ENCODE measurements at places on chromosomes 3 and 15. TPM values are rescaled to one million over a fixed set of nuclear protein-coding genes. Genes with fewer than 3 reads are reported as not detected.

KNG1 gene
- total RNA-seq = not detected

GRCh38 chr3:52845157-52845556 is 10.3 kb upstream of the MUSTN1 start:
- H3K4me3 ChIP-seq = peak overlapping the region; percentile 40
- peak; percentile 36 for DNase-seq
- H3K27ac ChIP-seq = peak overlapping the region; percentile 96
- peaks cover 34% of the 10 kb centered on the region for H3K36me3 ChIP-seq
- H3K27me3 ChIP-seq = no peaks in the 10 kb centered on the region

DNA sequence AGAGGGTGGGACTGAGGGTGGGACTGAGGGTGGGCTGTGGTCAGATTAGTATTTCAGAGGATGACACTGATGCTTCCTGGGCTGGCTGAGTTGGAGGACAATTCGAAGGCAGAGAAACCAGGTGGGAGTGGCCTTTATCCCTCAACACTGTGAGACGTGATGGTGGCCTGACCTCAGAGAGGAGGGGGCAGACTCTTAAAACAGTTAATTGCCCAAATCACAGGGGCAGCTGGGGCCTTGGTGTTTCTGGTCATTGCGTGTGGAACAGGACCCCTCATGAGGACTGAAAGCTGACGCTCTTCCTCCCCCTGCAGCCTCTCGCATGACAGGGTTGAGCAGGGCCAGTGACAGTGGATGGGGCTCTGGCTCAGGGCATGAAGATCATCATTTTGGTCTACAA is 18.7 kb downstream of the DNASE1L3 start:
- H3K27ac ChIP-seq = no peak overlapping the region
- H3K4me3 ChIP-seq = no peak overlapping the region
- DNase-seq = no peak

GRK7 gene
- not detected for total RNA-seq

DNA sequence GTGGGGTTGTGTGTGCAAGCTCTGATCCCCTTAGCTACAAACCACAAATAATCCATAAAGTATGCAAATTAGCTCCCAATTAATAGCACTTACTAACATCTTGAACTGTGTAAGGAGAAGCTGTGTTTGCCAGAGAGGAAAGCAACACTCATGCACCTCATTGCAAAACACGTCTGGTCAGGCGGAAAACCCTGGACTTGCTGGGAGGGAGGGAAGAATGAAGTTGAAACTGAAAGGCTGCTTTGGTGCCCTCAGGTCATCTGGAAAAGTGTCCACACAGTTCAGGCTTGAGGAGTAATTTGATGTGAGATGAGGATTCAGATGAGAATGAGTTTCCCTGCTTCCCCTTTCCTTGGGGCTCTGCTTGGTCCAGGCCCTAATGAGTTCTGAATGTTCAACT is 185.5 kb upstream of the ANKRD28 start:
- peak overlapping the region; percentile 0 for H3K4me3 ChIP-seq
- H3K27me3 ChIP-seq = no peaks in the 10 kb centered on the region
- DNase-seq = no peak
- no peaks in the 10 kb centered on the region for H3K4me1 ChIP-seq

GRCh38 chr15:36501063-36501678 is 78.3 kb upstream of the CDIN1 start:
- no peak overlapping the region for H3K27ac ChIP-seq
- peak overlapping the region; percentile 16 for H3K4me3 ChIP-seq
- H3K36me3 ChIP-seq = no peaks in the 10 kb centered on the region
- DNase-seq = no peak
- H3K27me3 ChIP-seq = no peaks in the 10 kb centered on the region

GRCh38 chr3:143977341-143978262 is 6.0 kb downstream of the DIPK2A start:
- no peak for DNase-seq
- peak overlapping the region; percentile 97 for H3K27ac ChIP-seq
- peaks cover 52% of the 10 kb centered on the region for H3K4me1 ChIP-seq
- H3K27me3 ChIP-seq = no peaks in the 10 kb centered on the region
- H3K4me3 ChIP-seq = peak overlapping the region; percentile 83

GRCh38 chr3:154111365-154111935 is 9.7 kb upstream of the ARHGEF26 start:
- no peak overlapping the region for H3K27ac ChIP-seq
- DNase-seq = no peak
- H3K27me3 ChIP-seq = no peaks in the 10 kb centered on the region
- H3K4me1 ChIP-seq = no peaks in the 10 kb centered on the region

Data from thoracic aorta (tissue), 2 donors.